NCI-H1105 treated with DMSO at 0.1 percent for 48 hours (cell line): ENCODE measurements at places on chromosomes 4 and X.

DNA sequence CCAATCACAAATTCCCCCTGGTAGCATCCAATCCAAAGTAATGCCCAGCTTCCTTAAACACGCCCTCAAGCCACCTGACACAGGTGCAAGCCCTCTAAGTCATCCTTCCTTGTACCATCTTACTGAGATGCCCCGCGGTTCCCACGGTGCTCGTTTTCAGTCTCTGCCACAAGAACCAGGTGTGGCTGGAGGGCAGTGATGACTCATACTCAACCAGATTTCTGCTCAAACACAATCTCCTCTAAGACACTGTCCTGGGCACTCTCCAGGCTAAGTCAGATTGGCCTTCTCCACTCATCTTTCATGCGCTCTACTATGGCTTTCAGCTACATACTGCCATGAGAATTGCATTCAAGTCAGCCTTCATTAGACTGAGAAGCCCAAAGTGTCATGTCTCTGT lies 3.5 kb downstream of the SH3KBP1 start:
- DNase-seq, result no peak

DNA sequence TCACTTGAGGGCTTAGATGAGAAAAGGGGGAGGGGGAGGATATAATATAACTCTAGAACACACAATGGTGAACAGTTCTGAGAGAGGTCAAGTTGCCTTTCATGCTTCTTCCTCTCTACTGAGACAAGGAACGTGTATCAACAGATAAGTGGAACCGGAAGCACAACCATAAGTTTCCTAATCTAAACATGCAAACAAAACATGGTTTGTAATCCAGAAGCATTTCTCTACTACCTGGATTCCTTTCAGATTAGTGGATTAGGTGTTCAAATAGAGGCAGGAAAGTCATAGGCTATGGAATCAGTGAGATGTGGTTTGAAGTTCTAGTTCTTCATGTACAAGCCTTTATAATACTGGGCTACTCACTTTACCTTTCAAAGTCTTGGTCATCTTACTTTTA lies 460.6 kb downstream of the IDS start:
- DNase-seq, result no peak

DNA sequence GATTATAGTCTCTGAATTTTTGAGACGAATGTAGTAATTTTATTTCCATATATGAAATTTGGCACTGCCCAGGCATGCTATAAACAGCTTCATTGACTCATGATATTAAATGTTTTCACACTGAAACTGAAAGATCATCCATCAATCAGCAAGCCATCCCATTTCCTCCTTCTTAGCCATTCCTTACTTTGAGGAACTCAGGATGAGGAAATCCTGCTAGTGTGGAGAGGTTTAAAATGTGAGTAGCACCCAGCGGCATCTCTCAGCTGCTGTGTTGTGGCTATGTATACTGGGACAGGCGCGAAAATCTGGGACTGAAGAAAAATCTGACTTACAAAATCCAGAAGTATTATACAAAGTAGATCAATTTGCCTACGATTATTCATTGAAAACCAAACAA lies 52.1 kb downstream of the PTCHD1 start:
- DNase-seq, result no peak

- no peak for DNase-seq
Measured at GRCh38 chr4:39685990-39686389, 11.9 kb upstream of the UBE2K start.

DNA sequence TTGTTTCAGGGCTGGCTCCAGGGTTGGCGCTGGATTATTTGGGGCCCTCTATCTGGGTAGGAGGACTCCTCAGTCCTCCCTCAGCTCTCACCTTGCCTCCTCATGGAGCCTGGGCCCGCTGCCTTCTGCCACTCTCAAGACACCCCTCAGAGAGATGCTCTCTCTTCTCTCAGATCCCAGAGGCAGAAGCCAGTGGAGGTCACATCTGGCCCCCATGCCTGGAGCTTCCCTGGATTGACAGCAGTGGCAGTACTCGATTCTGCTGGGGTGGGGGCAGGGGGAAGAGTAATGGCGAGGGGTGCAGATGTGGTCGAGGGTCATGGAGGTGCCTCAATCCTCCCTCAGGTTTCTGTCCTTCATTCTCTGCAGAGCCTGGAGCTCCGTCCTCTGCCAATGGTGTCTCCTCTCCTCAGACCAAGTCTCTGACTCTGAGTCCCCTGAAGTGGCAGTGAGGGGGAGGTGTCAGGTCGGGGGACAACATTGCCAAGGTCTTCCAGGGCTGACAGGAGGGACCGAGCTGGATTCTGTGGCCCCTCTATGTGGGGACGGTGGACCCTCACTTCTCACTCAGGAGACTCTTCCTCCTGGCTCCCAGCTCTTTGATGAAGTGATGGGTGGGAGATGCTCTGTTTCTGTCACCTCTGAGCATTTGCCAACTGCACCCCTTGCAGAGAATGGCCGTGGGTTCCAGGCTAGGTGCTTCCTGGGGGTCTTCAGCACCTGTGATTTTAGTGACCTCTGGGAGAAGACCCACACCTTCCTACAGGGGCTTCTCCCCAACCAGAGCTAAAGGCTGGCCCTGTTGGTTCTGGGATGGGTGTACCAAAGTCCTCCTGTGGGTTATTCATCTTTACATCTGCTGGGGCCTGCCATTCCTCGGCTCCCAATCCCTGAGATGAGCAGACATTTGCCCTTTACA lies 10.9 kb upstream of the HSFX1 start:
- DNase-seq, result no peak

- no peak for DNase-seq
Measured at GRCh38 chr4:35541888-35542213, 702.5 kb downstream of the ARAP2 start.

GRCh38 chr4:101471201-101471600 lies 123.9 kb upstream of the PPP3CA start:
- no peak for DNase-seq

DNA sequence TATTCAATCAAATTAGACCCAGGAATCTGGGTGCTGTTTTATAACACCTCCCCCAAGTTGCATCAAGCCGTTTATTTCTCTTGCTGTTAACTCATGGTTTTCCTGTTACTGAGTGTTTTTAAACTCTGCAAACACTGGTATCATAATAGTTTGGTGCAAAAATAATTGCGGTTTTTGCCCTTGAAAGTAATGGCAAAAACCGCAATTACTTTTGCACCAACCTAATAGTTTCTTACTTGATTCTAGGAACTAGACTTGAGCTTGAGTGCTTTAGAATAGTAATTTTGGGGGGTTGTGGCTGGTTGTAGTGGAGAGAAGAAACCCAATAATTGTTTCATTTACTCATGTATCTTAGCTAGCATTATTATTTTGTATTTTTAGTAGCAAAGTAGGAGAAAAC lies 156.6 kb downstream of the FHIP1A start:
- no peak for DNase-seq

DNA sequence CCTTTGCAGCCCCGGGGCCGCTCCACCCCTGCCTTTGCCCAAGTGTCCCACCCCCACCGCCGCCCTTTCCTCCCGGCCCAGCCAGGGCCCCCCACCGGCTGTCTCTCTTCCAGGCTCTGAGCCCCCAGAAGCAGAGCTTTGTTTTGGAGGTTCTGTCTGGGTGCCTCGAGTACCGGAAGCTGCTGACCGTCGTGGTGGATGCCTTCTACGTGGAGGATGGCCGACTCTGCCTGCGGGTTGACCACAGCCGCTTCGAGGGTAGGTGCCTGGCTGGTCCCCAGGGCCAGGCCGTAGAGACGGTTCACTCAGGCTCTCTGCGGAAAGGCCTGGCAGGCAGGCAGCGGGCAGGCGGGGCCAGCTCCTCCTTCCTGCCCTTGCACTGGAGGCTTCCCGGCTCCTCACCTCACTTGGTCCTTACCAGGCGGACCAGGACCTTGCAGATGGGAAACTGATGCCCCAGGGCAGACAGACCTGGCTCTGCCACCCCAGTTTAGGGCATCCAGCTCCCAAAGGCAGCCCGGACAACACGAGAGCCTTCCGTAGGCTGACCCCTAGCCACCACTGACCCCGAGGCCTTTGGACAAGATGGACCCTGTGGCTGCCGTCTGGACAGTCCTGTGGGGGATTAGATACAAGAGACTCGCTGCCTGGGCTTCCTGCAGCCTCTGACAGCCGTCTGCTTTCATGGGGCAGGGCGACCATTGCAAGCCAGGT lies 18.2 kb downstream of the CFAP99 start:
- no peak for DNase-seq

DNA sequence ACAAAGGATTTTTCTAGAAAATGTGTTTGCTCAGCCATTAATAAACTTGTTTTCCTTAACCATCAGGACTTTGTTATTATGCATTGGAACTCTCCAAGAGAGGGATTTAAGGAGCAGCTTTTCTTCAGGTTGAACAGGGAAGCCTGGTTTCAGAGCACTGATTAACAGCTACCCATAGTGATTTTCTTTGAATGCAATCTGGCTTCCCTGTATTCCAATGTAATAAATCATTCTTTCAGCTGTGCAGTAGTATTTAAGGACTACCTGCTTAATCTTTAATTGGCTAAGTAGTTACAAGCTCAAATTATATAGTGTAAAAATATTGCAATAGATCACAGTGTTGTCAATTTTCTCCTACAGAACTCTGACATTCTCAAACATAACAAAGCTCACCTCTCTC lies 77.5 kb downstream of the TMEM156 start:
- no peak for DNase-seq

DNA sequence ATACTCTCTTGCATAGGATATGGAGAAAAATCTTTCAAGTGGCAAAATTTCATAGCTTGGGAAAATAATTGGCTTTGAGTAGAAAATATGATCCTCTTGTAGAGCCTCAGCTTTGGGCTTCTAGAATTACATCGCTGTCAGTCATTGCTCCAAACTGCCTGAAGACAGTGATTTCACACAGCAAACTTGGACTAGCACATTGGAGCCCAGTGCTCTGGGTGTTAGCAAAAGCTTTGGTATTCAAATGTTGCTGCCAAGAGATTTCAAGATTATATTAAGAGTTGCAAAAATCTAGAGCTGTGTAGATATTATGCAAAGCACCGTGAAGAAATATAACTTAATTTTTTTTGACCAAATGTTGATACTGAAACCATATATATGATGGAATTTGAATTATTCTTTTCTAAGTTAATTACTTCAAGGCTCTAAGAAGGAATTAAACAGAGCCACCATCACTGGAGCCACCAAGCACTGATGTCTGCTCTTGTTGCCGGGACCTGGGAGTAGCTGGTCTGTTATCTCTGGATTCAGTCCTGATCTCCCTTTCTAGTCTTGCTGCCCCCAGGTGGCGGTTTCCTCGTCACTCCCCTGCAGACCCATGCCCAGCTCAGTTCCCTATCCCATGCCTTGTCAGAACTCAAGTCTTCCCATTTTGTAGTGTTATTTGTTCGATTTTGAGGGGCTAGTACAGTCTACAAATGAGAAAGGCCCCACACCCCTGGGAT lies 260.7 kb upstream of the SFRP2 start:
- no peak for DNase-seq
